ENCODE measurements at places on chromosomes 6 and 20. TPM values are rescaled to one million over a fixed set of nuclear protein-coding genes. Genes with fewer than 3 reads are reported as not detected.
A peak's percentile ranks its signal among the peaks of the same experiment; 100 is the strongest.

The GNAS-AS1 gene
- 0.16 TPM for total RNA-seq

The HLA-DQB2 gene
- total RNA-seq, result not detected

The FAM210B gene
- total RNA-seq, result 57.0 TPM

DNA sequence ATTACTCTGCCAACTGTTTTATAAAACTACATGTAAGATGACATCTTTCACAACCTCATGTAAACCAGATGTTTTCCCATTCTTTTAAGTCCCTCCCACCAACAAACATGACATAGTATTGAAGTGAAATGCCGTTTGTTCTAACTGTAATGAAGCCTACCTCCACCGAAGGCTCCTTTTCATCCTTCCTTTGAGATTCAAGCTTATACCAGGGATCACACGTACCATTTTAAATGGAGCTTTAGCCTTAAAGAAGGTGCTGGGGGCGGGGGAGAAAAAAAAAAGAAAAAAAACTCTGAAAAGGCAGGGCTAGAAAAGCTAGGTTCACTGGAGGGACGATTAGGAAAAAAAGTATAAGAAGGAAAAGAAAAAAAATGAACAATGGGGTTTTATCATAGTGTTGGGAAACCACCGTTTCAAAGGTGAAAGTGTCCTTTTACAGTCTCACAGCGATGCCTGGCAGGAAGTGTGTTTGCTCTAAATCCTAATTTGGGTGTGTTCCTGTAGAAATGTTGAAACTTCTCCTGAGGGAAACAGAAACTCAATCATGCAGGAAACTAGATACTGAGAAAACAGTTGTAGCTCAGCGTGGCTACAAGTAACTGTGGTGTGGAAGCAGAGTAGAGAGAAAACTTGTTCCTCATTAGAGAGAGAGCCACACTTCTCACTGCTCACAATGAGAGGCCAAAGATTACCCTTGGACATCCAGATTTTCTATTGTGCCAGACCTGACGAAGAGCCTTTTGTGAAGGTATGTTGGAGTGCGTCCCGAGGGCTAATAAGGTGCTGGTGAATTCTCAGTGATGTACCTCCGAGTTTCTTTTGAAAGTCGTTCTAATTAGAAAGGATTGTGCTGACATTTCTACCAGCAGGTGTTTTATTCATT, 37.6 kb upstream of the HINT3 start:
- H3K4me3 ChIP-seq, result no peak overlapping the region
- DNase-seq, result peak; percentile 55
- no peaks in the 10 kb centered on the region for H3K27me3 ChIP-seq

DNA sequence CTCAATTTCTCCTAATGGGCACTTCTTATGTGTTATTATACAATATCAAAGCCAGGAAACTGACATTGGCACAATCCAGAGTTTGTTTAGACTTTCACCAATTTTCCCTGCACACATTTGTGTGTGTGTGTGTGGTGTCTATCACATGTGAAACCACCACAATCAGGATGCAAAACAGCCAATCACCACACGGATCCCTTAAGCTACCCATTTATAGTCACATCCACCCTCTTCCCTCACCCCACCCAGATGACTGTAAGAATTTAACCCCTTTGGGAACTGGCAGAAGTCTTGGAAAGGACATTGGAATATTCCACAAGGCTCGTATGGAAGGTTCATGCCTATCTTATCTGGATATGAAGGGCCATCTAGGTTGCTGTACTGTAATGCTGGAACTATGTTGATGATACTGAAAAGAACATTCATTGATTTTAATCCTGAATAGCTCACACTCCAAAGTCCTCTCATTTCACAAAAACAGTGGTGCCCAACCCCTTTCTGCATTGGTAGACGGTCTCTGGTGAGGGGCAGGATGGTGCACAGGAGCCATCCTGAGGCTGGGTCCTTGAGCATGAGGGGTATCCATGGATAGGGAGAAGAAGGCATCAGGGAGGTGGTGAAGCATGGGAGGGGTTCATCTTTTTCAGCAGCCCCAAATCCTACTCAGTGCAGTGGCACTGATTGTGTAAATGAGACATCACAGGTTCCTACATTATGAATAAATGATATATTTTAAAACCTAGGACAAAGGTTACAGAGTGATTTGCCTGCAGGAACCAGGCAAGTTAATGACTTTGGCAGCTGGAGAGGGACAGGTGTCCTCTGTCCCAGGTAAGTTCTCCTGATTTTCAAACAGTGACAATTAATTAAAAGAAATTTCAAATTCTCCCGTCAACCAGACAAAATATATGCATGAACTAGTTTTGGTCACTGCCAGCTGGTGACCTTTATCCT, 12.1 kb upstream of the CTCFL start:
- no peaks in the 10 kb centered on the region for H3K27me3 ChIP-seq
- DNase-seq, result no peak
- H3K4me3 ChIP-seq, result no peak overlapping the region
- no peaks in the 10 kb centered on the region for H3K4me1 ChIP-seq
- no peak overlapping the region for H3K27ac ChIP-seq
- H3K36me3 ChIP-seq, result no peaks in the 10 kb centered on the region

GRCh38 chr6:10262505-10262904, 152.4 kb downstream of the TFAP2A start:
- H3K27ac ChIP-seq, result no peak overlapping the region
- no peaks in the 10 kb centered on the region for H3K4me1 ChIP-seq
- H3K4me3 ChIP-seq, result no peak overlapping the region
- H3K36me3 ChIP-seq, result no peaks in the 10 kb centered on the region
- no peak for DNase-seq

DNA sequence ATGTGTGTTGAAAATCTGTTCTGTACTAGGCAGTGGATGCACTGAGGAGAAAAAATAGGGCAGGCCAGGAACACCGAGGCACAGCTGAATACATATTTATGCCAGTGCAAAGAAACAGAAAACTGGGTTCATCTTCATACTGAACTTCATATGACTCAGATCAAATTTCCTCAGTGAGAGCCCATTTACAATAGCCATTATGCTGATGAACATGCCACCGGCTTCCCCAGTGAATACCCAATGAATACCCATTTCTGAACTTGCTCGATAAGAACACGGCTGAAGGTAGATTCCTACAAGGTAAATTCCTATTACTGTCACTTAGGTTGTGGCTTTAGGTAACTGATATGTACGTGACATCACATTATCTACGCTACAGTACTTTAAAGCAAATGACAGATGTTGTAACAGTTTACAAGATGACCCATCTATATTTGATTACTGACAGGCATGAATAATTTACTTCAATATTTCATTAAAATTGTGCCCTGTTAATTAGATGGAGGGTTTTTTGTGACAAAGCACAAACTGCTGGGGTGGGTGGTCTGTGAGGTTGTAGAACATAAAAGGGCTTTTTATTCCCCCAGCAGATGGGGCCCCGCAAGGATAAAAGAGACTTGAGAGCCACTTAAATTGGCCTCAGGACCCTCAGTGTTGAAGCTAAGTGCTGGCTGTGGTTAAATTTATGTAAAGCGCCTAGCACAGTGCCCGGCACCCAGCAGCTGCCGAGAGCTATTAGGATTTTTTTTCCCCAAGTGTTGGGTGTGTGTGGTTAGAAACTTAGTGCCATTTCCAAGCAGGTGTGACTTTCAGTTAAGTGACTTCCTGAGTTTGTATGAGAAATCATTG, 264.5 kb downstream of the CD83 start:
- no peak for DNase-seq
- no peaks in the 10 kb centered on the region for H3K36me3 ChIP-seq
- H3K4me1 ChIP-seq, result peaks cover 6% of the 10 kb centered on the region

DNA sequence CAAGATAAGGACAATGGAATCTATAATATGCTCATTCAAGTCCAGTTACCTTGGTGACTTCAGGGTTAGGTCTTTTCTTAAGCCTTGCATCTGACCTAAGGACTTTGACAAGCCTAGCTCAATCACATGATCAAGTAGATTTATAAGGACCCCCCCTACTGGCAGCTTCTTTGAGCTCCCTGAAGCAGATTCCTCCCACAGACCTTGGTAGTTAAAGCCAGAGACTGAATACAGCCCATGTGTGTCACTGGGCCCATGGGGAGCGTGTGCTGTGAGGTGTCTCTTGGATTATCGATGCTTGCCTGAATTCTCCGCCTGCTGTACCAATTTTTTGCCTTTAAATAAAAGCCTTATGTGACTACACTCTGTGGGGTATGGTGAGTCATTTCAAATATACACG, 372.7 kb upstream of the RGS17 start:
- H3K36me3 ChIP-seq, result no peaks in the 10 kb centered on the region
- H3K27me3 ChIP-seq, result no peaks in the 10 kb centered on the region
- no peak overlapping the region for H3K4me3 ChIP-seq
- H3K4me1 ChIP-seq, result no peaks in the 10 kb centered on the region

DNA sequence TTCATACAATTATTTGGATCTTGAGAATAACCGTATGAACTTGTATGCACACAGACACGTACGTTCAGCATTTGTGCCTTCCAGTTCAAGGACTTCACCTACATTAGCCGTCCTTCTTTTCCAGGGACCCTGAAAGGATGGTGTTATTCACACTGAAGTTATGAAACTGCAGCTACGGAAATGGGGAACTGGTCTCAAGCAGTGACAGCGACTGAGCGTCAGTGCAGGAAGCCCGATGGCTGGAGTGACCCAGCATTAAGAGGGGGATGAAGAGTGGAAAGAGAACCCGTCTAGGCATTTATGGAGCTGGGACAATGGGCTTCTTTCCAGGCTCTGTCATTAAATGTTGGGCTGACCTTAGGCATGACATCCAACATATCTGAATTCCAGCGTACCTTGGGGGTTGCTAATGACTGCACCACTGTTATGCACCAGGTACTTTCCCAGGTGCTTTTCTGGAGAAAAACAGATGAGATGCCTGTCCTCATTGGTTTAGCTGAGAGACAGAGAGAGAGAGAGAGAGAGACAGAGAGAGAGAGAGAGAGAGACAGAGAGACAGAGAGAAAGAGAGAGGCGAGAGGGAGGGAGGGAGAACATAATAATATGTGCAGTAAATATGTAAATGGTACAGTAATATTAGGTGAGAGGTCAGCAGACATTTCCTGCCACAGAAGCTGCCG, 204.7 kb upstream of the EXOC2 start:
- H3K4me1 ChIP-seq, result peaks cover 5% of the 10 kb centered on the region
- no peaks in the 10 kb centered on the region for H3K36me3 ChIP-seq
- H3K4me3 ChIP-seq, result no peak overlapping the region
- no peak overlapping the region for H3K27ac ChIP-seq
- H3K27me3 ChIP-seq, result no peaks in the 10 kb centered on the region
- DNase-seq, result no peak

GRCh38 chr6:7154341-7155139, 46.8 kb downstream of the RREB1 start:
- peak overlapping the region; percentile 8 for H3K27ac ChIP-seq
- no peaks in the 10 kb centered on the region for H3K36me3 ChIP-seq

- no peak overlapping the region for H3K4me3 ChIP-seq
- H3K27ac ChIP-seq, result no peak overlapping the region
- H3K4me1 ChIP-seq, result peaks cover 7% of the 10 kb centered on the region
- no peaks in the 10 kb centered on the region for H3K36me3 ChIP-seq
Measured at GRCh38 chr6:147868427-147869190, 360.1 kb downstream of the SAMD5 start.

- H3K4me1 ChIP-seq, result no peaks in the 10 kb centered on the region
- peaks cover 3% of the 10 kb centered on the region for H3K36me3 ChIP-seq
- H3K27me3 ChIP-seq, result no peaks in the 10 kb centered on the region
- DNase-seq, result no peak
- H3K4me3 ChIP-seq, result no peak overlapping the region
Measured at GRCh38 chr20:3277686-3278465, 38.9 kb upstream of the SLC4A11 start.

- no peaks in the 10 kb centered on the region for H3K36me3 ChIP-seq
- H3K27me3 ChIP-seq, result no peaks in the 10 kb centered on the region
- no peak overlapping the region for H3K4me3 ChIP-seq
- peaks cover 46% of the 10 kb centered on the region for H3K4me1 ChIP-seq
Measured at GRCh38 chr6:41531591-41532582, 14.3 kb upstream of the FOXP4 start.

DNA sequence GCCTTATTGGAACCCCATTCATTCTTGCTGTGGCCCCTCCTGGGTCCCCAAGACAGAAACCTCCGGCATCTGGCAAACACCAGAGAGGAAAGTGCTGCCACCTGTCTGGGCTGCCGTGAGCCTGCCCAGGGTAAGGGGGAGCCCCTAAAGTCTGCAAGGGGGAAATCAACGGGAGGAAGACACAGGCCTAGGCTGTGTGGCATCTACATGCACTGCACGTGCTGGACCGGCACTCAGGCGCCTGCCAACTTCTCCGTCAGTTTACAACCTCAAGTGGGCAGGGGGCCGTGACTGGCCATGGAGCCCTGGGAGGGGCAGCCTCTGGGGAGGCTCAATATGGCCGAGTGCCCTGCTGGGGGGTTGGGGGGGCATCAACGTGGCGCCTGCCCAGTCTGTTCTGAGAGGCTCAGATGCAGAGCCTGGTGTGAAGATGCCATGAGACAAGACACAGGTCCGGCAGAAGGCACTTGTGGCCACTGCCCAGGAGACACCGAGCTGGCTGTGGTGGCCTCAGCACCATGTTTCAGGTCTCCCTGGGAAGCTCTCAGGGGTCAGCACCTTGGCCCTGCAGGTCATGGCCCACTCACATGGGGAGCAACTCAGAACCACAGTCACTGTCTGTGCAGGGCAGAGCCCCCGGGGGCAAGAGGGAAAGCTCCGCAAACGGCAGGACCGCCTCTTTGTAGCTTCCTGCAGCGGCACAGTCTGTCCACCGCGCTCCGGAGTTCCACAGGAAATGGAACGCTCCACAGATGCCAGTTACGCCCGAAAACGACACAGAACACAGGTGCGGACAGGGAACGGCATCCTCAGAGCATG, 8.4 kb downstream of the UCKL1 start:
- peaks cover 11% of the 10 kb centered on the region for H3K4me1 ChIP-seq
- no peaks in the 10 kb centered on the region for H3K36me3 ChIP-seq
- H3K27ac ChIP-seq, result no peak overlapping the region
- no peak for DNase-seq
- H3K4me3 ChIP-seq, result no peak overlapping the region

- H3K27me3 ChIP-seq, result no peaks in the 10 kb centered on the region
- no peak overlapping the region for H3K27ac ChIP-seq
- peaks cover 20% of the 10 kb centered on the region for H3K4me1 ChIP-seq
- no peaks in the 10 kb centered on the region for H3K36me3 ChIP-seq
- DNase-seq, result no peak
Measured at GRCh38 chr6:37306624-37307222, 47.1 kb upstream of the RNF8 start.

GRCh38 chr6:797479-798077, 104.6 kb upstream of the EXOC2 start:
- DNase-seq, result peak; percentile 77
- no peaks in the 10 kb centered on the region for H3K4me1 ChIP-seq
- H3K36me3 ChIP-seq, result no peaks in the 10 kb centered on the region
- no peak overlapping the region for H3K27ac ChIP-seq
- peaks cover 28% of the 10 kb centered on the region for H3K27me3 ChIP-seq

Measured in hepatocyte (in vitro differentiated cells).